Activated CD8-positive, alpha-beta T cell treated with anti-CD3 and anti-CD28 coated beads for 36 hours (primary cell): ENCODE measurements at places on chromosomes 3 and 15. TPM values are rescaled to one million over a fixed set of nuclear protein-coding genes. Genes with fewer than 3 reads are reported as not detected.
A peak's percentile ranks its signal among the peaks of the same experiment; 100 is the strongest.

DNA sequence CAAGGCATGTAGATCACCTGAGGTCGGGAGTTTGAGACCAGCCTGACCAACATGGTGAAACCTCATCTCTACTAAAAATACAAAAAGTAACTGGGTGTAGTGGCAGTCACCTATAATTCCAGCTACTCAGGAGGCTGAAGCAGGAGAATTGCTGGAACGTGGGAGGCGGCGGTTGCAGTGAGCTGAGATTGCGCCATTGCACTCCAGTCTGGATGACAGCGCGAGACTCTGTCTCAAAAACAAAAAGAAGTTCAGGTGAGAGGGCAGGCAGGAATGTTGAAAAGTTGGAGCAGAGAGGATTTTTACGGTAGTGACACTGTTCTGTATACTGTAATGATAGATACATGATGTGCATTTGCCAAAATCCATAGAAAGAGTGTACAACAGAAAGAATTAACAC, 31.7 kb downstream of the GXYLT2 start:
- no peak for DNase-seq

DNA sequence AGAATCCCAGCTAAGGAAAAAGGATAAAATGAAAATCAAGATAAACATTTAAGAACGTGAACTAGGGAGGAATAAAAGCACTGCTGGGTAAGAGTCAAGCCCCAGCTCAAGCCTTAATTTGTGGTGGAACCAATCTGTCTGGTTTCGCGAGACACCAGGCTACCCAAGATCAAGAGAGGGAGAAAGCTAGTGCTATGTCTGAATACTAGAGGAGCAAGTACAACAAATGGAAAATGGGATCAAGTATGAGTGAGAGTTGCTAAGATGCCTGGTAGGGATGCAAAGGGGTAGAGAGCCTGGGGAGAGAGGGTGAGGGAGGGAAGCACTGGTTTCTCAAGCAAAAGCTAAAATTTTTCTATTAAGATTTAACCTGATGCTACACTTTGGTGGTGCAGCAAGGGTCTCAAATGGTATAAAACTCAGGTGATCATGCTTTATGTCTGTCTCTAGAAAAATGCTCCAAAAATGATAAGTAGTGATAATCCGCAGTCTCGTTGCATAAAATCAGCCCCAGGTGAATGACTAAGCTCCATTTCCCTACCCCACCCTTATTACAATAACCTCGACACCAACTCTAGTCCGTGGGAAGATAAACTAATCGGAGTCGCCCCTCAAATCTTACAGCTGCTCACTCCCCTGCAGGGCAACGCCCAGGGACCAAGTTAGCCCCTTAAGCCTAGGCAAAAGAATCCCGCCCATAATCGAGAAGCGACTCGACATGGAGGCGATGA, 1.7 kb upstream of the SETD5 start:
- DNase-seq = no peak

GRCh38 chr15:47473832-47474231, 243.5 kb upstream of the SEMA6D start:
- no peak for DNase-seq

SGO1 gene
- 26.5 TPM for total RNA-seq

DNA sequence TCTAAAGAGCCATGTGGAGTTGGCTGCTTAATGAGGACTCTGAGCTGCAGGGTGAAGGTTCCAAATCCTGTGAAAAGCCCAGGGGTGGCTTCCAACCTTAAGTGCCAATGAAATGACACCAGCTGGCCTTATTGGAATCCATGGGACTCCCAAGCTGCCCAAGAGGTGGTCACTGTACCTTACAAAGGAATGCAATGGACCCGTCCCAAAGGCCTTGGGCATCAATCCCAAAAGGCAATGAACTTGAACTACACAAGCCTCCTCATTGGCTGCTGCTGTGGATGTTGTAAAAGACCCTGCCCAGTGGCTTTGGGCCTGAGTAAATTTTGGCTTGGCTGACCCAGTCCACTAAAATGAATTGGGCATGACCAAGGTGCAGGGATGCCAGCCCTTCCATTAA, 129.3 kb downstream of the WNT5A start:
- DNase-seq = no peak

CKMT1B gene
- 0.18 TPM for total RNA-seq

GOLGA6L4 gene
- total RNA-seq = 1.0 TPM

CYP1A2 gene
- total RNA-seq = not detected

DNA sequence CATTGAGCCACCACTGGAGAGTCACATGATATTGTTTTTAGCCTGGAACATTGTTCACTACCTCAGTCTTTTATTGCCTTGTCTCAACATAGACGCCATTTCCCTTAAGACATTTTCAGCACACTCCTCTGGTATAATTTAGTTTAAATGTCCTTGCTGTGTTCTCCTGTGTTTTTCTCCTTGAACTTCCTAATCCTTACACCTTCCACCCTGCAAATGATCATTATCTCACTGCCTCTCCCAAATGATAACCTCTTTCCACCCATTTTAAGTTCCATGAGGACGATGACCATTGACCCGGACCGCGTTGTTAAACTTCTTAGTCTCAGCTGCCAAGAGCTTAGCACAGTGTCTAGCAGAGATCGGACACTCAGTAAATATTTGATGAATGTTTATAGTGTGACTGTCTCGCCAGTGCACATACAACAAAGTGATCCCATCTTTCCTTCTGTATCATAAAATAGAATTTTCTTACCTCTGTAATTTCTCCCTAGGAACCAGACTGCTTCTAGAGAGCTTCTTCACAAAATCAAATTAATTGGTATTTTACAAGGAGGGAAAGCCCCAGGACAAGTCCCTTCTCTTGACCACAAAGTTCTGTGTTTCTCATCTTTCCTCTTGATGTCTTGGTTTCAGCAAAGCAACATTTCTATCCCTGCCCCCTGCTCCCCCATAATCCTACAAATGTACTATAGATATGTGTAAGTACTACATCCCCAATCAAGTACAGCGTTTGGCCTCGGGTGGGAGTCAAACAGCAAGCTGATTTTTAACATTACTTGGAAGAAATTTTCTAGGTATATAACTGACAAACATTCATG, 429.6 kb downstream of the LPP start:
- peak; percentile 79 for DNase-seq

MYO5C gene
- 1.9 TPM for total RNA-seq

DNA sequence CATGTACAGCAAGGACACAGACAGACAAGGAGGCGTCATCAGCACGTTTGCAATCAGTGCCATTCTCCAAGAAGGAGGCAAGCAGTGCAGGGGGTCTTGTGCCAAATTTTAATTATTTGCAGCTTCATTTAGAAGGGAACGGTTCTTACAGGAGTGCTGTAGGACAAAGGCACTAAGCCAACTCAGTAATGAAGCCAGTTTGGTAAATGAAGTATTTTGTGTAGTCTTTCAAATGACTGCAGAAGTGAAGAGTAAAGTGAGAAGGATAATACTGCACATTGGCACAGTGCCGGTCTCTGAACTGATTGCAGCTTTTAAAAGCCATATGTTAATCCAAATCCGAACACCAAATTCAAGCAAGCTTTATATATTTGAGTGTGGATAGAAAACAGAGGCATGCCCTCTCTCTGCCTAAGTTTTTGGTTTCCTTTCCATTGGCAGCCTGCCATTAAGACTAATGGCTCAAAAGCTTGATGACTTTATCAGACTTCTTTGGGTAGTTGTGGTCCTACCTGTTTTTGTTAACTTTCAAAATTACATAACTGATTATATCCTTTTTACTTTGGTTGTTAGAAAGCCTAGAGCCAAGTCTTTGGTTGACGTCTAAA, 101.3 kb downstream of the SENP2 start:
- no peak for DNase-seq

DNA sequence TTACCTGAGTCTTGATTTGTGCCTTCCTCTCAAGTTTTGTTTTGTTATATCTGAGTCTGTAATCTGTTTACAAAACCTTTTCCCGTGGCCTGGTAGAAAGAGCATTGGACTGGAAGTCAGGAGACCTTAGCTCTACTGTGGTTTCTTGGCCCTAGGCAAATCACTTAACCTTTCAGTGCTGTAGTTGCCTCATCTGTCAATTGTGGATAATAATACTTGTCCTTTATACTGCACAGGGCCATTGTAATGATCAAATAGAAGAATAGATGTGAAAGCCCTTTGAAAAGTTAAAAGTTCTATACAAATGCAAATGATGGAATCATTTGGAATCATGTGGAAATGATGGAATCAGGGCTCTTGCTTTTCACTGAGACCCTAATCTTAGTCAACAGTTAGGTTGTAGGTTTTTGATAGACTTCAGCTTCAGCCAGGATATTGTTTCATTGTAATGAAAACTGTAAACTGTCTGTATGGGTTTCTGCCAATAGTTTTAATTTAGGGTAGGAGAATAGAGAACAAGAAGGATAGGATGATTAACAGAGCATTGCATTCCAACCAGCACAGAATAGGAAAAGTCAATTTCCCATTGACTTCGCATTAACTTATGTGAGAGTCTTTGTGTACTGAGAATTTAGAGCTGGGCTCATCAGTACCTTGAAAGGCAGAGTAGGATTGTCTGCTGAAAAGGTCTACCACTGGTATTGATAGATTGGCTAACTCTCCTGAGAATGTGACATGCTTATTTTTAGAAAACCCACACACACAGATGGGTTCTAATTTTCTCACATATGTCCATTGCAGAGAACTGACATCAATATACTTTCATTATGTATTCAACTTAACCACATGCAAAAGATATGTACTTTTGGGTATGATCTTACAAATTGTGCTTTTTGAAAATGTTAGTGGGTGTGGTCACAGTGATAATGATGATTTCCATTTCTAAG, 21.8 kb downstream of the MAP2K5 start:
- DNase-seq = no peak
